ENCODE measurements at places on chromosomes 1 and 21. TPM values are rescaled to one million over a fixed set of nuclear protein-coding genes. Genes with fewer than 3 reads are reported as not detected.

The TMEM125 gene
- total RNA-seq = not detected

The DRAXIN gene
- 0.60 TPM for total RNA-seq

The KRTAP19-5 gene
- not detected for total RNA-seq

DNA sequence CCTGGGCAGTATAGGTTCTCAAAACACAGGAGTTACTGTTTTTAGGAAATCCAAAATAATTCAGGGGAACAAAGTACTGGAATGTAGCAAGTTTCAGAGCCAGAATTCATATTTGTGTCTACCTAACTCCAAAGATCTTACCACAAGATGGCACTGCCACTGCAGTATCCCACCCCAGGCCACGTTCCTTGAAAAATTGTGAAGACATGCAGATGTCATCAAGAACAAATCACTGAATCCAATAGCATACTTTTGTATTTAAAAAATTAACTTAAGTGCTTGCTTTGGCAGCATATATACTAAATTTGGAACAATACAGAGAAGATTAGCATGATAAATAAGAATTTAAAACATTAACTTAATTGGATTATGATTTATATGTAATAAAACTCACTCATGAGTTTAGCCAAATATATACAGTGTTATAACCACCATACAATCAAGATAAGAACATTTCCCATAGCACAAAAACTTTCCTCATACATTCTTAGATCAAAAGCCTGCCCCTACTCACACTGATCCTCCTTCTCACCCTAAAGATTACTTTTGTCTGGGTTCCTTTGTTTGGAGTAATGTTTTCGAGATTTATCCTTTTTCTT is 209.9 kb downstream of the FAF1 start:
- no peak overlapping the region for H3K27ac ChIP-seq
- no peak for DNase-seq
- no peak overlapping the region for H3K4me3 ChIP-seq
- H3K4me1 ChIP-seq = no peaks in the 10 kb centered on the region

DNA sequence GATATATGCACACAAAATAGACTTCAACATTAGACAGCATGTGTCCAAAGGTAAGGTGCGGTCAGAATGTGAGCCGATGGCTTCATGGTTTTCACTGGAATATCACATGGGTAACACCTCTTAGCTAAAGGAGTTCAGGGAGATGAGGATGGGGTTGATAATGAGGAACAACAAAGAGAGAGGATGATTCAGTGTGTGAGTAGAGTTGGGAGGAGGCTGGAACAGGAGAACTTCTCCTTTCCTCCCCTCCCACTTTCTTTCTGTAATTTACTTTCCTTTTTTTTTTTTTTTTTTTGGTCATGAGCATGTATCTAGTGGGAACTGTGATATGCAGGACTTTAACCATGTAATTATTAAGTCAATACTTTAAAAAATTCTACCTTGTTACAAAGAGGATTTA is 99.4 kb downstream of the FASLG start:
- H3K4me1 ChIP-seq = peaks cover 4% of the 10 kb centered on the region
- no peak overlapping the region for H3K27ac ChIP-seq
- DNase-seq = no peak
- no peaks in the 10 kb centered on the region for H3K36me3 ChIP-seq
- no peak overlapping the region for H3K4me3 ChIP-seq

- no peaks in the 10 kb centered on the region for H3K36me3 ChIP-seq
- H3K27ac ChIP-seq = no peak overlapping the region
- H3K27me3 ChIP-seq = peaks cover 67% of the 10 kb centered on the region
- DNase-seq = peak; percentile 46
Observed at GRCh38 chr1:156627313-156627880, 8.2 kb downstream of the HAPLN2 start.

DNA sequence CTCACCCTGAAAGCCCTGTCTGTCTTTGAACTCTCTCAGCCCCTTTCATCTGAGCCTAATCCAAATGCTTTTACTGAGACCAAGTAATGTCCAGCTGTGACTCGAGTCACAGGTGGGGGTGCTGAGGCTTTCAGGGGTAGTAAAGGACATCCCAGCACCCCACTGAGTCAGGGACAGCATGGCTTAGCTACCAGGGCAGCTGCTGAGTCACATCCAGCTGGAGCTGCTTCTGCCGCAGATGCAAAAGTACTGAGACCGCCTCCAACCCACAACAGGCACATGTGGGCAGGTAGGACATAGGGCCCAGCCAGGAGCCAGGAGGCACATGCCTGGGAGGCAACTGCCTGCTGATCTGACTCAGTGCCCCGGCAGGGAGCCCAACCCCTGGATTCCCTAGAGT is 6.7 kb upstream of the VSIG8 start:
- no peaks in the 10 kb centered on the region for H3K36me3 ChIP-seq
- H3K4me1 ChIP-seq = peaks cover 5% of the 10 kb centered on the region
- H3K4me3 ChIP-seq = no peak overlapping the region
- H3K27me3 ChIP-seq = peaks cover 7% of the 10 kb centered on the region
- peak; percentile 27 for DNase-seq
- no peak overlapping the region for H3K27ac ChIP-seq

DNA sequence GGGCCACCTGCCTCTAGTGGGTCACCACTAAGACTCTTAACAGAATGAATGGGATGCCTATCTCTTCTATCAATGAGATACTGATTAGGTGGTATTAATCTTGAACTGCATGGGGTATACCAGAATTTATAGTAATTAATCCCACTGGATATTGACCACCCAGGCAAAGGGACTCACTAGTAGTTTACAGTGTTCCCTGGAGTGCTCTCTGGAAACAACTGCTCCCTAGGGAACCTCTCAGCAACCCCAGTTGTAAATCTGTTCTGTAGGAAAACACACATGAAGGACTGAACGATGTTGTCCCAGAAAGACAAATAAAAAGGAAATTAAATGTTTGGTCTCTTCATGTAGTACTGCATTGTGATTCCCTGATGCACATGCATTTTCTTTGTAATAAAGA is 430.5 kb downstream of the HLX start:
- H3K4me3 ChIP-seq = no peak overlapping the region
- H3K27ac ChIP-seq = no peak overlapping the region
- no peaks in the 10 kb centered on the region for H3K36me3 ChIP-seq
- DNase-seq = no peak

GRCh38 chr1:31734582-31735107 is 29.5 kb downstream of the ADGRB2 start:
- no peak for DNase-seq
- H3K4me3 ChIP-seq = no peak overlapping the region
- H3K4me1 ChIP-seq = peaks cover 8% of the 10 kb centered on the region
- no peaks in the 10 kb centered on the region for H3K36me3 ChIP-seq

DNA sequence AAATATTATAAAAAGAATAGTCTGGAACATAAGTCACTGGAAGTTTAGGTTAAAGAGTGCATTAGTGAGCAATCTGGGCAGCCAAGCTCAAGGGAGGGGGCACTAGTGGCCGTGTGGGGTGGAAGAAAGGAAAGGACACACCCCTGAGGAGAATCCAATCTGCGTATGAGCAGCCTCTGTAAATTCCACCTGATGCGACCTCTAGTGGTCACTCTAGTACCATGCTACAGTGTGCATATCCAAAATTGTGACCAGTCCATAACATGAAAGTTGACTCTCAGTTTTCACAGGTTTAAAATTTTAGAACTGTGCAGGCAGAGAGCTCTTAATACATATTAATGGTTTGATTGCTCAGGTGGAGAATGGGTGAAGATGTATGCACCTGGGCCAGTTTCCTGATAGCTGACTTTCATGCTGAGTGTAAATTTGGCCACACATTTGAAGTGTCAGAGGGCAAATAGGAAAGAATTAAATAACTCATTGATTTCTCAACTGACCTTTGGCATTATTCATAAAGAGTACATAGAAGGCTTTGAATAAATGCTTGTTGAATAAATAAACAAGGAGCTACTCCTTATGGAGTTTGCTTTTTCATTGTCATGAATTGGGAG is 105.9 kb upstream of the C21orf91 start:
- no peaks in the 10 kb centered on the region for H3K4me1 ChIP-seq
- no peak overlapping the region for H3K4me3 ChIP-seq
- peak; percentile 56 for DNase-seq
- H3K27ac ChIP-seq = no peak overlapping the region

- H3K27ac ChIP-seq = peak overlapping the region; percentile 98
- peaks cover 28% of the 10 kb centered on the region for H3K4me1 ChIP-seq
Observed at GRCh38 chr1:62435231-62436038, 1.4 kb upstream of the USP1 start.
